Stimulated activated CD8-positive, alpha-beta memory T cell treated with anti-CD3 and anti-CD28 coated beads, Interleukin-2, amount 100 ng/mL, for 1 hour (primary cell): ENCODE measurements at places on chromosomes 1 and 21.

DNA sequence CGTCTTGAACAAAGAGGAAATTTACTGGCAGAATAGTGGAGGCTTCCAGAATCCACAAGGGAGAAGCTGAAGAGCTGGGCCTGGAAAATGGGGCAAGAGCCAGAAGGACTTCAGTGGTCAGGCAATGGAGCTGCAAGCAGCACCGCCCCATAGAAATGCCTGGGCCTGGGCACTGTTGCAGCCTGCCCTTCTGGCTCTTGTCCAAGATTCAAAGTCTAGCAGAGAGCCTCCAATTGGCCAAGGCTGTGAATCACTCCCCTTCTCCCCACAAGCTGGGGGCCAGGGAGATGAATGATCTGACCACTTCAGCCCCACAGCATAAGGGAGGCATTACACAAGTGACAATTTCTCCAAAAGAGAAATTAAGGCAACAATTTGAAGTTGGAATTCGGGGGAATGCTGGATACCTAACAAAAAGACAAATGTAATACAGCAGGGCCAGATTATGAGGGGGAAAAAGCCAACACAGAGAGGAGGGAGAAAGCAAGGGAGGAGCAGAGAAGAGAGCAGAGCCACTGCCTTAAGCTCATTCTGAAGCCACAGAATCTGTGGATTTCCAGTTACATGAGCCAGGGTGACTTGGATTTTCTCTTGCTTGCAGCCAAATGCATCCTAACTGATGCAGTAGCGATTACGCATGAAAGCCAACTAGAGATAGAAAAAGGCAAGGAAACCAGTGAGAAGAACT lies 80.3 kb downstream of the LRIG2 start:
- no peak for DNase-seq

DNA sequence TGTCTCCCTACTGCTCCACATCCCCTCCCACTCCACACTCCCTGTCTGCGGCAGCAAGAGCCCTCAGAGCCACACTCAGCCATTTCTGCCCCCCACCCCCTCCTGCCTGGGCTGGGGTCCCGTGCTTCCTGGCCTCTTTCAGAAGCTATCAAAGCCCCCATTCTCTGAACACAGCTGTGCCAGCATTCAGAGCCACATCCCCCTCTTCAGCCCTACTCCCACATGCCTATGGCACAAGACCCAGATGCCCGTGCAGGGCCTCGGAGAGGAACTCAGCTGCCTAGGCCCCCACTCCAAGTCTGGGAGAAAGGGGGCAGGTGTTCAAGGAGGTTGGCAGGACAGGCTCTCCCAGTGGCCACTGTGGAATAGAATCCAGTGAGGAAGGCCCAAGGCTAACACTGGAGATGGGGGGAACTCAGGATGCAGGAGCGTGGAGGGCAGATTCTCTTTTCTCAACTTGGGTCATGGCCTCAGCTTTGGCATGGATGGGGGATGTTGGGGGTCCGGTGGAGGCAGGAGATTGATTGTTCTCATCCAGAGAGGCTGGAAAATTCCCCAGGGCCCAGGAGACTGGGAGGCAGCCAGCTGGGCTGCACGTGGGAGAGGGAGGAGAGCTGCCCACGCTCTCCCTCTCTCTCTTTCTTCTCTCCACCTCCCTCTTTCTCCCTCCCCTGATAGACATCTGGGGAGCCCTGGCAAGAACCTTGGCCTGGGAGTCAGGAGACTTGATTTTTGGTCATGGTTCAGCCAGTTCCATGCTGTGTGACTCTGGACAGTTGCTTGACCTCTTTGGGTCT lies 3.5 kb upstream of the BCAN start:
- no peak for DNase-seq

- DNase-seq, result no peak
Observed at GRCh38 chr1:202234331-202235002, 40.9 kb downstream of the LGR6 start.

DNA sequence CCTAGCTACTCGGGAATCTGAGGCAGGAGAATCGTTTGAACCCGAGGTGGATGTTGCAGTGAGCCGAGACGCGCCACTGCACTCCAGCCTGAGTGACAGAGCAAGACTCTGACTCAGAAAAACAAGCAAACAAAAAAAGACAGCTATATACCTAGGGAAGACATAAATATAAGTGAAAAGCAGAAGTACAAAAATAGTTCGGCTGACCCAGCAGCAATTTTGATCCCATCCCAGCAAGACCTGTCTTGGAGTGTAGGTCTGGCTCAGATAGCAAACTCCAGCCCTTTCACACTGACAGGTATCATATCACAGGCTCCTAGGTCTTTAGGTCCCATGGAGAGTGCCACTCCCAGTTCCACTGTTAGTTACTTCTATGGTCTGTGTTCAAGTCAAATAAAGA lies 14.6 kb downstream of the MTX1 start:
- DNase-seq, result no peak

- DNase-seq, result no peak
Observed at GRCh38 chr1:21520899-21521716, 11.9 kb downstream of the ALPL start.

DNA sequence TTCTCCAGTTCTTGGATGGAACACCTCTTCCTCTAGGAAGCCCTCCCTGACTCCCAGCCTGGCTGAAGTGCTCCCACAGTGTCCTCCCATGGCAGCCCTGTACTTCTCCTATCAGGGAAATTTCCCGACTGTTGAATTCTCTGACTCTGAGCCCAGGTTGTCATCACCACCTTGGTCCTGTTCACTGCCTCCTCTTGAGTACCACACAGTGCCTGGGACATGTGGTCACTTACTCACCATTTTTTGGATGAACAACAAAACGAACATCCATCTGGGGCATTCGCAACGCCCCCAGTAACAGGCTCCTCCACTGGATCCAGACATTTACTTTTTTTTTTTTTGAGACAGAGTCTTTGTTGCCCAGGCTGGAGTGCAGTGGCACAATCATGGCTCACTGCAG lies 37.4 kb downstream of the CHD5 start:
- DNase-seq, result no peak

- no peak for DNase-seq
Observed at GRCh38 chr1:109438798-109439297, 12.6 kb upstream of the PSMA5 start.

DNA sequence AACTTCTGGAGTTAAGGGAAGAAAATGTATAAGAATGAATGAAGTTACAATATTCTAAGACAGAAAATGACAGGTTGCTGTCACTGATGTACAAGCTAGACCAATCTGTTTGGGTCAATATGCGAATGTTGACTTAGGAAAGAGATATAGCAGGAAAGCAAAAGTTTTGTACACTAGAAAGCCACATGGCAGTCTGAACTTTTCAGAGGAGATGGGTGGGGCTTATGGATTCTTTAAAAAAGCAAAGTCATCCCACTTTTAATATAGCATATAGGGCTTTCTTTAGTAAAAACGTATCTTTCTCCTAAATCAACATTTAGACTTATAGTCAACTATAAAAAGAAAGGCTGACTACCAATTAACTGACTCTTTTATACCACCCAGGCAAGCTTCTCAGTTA lies 381.2 kb downstream of the PTPRC start:
- no peak for DNase-seq

DNA sequence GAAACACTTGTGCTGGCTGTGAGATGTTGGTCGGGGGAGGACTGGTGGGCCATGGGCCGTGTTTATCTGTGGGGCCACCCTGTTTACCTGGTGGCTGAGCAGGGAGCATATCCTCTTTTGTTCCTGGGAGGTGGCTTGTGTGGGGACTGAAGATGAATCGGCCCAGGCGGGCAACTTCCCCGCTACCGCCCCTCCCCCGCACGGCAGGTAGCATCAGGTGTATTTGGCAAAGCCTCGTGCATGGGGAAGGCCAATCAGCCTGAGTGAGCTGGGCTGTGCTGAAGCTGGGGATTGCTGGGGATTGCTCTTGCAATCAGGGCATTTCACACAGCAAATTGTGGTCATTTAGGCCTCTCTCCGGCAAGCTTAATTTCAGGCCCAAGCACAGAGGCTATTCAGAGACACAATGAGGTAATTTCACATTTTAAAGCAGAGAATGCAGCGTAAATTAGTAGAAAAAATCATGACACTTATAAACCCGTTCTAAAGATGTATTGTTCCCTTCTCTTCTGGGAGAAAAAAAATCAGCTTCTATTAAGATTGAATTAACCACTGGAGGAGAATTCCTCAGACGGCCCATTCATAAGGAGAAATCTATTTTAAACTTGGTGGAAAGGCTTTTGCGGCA lies 197.7 kb upstream of the POU3F1 start:
- DNase-seq, result no peak

- DNase-seq, result no peak
Observed at GRCh38 chr1:119027759-119028158, 39.6 kb upstream of the TBX15 start.

DNA sequence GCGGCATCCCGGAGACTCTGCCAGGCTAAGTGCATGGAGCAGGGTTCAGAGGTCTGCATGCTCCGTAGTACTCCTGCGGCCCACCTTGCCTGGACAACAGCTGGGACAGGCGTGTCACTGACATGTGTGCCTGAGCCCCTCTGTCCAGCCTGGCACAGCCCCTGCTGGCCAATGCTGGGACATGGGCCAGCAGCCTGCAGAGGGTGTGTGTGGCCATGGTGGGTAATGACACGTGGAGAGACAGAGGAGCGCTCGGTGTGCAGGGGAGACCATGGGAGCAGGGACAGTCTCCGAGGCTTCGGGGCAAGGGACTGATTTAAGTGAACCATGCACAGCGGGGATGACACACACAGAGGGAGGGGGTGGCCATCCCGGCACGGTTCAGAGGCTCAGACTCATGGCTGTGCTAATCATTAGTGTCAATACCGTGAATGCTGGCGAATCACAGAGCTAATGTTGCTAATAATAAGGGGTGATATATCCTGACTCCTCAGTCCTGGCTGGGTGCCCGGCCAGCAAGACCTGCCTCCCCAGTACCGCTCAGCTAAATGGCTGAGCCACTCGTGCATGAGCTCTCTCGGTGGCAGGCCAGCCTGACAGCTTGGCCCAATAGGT lies 41.5 kb downstream of the IGSF21 start:
- no peak for DNase-seq

DNA sequence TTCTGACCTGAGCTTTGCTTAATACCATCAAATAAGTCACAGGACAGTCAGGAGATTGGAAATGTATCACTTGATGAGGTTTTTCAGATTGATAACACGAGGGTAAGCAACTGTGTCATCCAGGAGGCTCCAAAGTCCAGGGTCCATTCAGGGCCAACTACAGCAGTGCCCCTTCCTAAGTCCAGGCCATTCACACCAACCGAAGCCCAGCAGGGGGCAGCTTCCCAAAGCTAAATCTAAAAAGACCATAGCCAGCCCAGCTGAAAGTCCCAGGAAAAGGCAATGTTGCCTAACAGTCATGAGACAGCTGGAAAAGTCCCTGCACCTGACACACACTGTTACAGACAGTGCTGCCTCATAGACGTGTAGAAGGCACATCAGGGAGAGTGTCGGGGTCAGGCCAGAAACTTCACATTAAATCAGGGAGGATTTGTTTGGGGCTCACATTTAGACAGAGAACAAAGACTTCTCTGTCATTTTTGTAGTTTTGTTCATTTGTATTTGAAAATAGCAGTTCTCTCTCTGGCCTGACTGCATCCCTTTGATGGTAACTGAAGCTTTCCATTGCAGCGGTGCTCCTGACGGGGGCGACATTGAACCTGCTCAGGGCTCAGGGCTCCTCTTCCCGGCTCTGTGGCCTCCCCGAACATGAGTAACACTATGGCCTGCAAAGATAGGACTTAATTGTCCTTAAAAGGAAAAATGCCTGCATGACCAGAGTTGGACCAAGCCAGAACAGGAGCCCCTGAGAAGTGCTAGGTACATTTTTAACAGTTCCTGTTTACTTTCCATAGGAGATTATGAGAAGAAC lies 200.4 kb downstream of the NRIP1 start:
- DNase-seq, result no peak

GRCh38 chr1:66069976-66070876 lies 277.5 kb downstream of the PDE4B start:
- no peak for DNase-seq

DNA sequence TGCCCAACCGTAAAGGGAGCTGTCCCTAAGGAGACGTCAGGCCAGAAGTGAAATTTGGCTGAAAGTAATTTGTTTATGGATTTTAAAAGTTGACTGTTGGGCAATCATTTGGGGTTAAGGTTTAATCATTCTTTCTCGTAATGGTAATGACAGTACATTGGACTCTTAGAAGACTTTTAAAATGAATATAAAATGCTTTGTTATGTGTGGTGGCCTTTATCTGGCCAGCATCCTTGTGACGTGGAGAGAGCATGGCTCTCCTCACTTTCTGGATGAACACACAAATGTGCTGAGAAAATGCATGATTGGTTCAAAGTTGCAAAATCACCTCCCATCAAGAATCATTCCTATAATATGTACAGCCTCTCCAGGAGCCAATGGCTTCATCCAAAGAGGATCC lies 160.2 kb downstream of the DHRS3 start:
- DNase-seq, result no peak

DNA sequence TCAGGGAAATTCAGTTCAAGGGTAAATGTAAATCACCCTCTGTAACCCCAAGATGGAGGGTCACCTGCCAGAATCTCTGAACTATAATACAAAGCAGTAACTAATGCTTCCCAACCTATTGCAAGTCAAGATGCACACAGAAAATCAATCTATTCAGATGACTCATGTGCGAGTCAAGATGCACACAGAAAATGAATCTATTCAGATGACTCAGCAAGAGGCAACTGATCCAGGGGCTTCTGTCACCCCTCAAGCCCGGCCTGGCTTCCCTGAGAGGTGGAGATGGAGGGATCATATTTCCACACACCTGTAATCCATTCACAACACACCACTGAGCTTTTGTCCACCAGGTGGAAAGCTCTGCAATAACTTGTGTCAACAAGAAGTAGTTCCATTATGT lies 17.4 kb upstream of the HIVEP3 start:
- no peak for DNase-seq

- DNase-seq, result no peak
Observed at GRCh38 chr1:239725933-239726332, 339.6 kb downstream of the CHRM3 start.

GRCh38 chr1:177981200-177981599 lies 11.3 kb upstream of the SEC16B start:
- DNase-seq, result no peak

GRCh38 chr1:32239790-32240139 lies 7.3 kb upstream of the FAM167B start:
- no peak for DNase-seq
